Brain (organoid and tissue), 16 donors: ENCODE measurements at places on chromosomes 1 and 21.

DNA sequence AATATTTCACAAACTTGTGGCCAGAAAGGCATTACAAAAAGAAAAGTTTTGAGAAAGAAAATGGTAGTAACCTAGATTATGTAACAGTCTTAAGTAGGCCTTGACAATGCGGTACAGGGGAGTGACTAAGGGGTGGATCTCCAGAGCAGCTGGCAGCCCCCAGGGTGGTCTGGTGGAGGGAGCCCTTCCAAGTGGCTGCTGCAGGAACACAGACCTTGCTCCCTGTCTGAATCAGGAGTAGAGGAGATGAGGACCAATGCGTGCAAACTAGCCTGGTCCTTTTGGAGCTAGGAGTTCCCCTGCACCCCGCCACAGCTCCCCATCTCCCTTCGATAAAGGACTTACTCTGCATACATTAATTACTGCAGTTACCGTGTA, 189.0 kb downstream of the NFIA start:
- DNase-seq = no peak

- DNase-seq = no peak
Observed at GRCh38 chr1:178172939-178173338, 79.0 kb downstream of the RASAL2 start.

DNA sequence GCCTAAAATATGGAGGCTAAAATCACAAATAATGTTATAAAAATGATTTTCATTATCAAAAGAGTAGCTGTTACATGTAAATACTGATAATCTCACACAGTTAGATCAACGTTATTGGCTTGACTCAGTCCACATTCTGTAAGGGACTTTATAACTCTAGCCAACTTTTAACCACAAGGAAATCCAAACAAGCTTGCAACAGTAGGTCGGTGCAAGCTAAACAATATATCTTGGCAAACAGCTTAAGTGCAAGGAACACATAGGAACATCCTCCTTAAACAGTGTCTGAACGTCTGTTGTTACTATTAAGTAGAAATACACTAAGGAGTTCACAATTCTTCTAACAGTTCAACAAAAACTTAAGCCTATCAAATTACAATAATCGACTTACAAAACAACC, 126.7 kb downstream of the EIF4G3 start:
- no peak for DNase-seq

DNA sequence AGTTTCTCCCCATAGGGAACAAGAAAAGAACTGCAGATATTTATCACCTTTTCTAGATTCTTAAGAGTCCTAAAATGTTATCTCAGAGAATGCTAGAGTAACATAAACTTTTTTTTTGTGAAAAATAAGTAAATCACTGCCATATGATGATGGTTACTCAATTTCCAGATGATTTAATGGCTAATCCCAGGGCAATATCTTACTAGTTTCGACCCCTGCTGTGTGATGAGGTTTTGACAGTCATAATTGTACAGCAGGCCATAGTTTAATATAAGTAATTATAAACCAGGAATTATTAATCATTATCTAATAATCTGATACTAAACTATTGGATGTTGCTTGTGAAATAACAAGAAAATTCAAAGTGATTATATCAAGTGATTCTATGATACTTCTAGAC, 210.6 kb downstream of the HLX start:
- no peak for DNase-seq

DNA sequence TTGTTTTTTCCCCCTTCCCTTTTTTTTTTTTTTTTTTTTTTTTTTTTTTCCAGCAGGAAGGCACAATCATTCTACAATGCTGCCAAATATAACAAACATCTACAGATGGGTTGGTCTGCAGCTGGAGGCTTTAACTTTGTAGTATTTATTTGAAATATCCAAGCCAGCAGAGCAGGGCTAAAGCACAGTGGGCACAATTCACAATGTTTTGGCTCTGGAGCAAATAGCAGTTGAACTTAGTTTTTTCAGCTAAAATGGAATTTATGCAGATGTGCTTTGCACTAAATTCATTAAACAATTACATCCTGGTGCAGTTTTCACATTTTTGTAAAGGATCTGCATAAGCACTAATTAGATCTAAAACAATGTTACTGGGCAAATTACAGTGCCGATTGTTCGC, 39.8 kb upstream of the ZBTB18 start:
- DNase-seq = peak; percentile 35

GRCh38 chr1:38436749-38437148, 390.2 kb upstream of the POU3F1 start:
- no peak for DNase-seq

DNA sequence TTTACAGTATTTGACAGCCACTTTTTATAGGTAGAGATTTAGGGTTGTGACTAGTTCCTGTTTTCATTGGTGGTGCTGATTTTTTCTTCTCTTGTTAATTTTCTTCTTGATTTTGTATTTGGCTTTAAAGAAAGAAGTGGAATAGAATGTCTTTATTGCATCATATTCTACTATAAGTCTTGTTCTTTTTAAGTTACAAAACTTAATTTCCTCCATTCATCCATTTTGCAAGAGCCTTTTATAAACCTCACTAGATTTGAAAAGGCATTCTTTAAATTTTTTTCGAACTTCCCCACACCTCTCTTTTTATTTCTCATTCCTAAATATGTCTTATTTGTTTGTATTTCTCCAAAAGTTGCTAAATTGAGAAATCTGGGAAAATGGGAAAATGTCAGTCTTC, 1368.6 kb upstream of the ADGRL4 start:
- no peak for DNase-seq

DNA sequence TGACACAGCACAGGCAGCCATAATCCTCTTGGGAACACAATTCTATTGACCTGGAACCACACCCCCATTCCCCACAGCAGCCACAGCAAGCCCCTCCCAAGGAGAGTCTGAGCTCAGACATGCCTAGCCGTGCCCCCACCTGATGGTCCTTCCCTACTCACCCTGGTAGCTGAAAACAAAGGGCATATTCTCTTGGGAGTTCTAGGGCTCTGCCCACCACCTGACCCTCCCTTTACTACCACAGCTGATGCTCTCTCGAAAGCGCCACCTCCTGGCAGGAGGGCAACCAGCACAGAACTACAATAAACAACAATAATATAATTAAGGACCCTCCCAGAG, 184.8 kb upstream of the COA6 start:
- DNase-seq = no peak

DNA sequence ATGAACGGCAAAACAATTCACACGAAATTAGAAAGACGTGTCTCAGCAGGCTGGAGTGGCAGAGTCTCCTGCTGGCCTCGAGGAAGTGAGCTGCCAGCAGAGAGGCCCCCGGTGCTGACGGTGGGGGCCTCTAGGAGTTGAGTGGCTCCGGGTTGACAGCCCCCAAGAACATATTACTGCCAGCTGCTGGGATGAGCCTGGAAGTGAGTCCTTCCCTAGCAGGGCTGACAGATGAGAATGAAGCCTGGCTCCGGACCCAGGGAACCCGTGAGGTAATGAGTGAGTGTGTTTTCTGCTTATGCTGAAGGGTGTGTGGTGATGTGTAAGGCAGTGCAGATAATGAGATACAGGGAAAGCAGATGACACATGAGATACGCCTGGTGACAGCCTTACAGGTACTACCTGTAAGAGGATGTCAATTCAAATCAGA, 23.5 kb upstream of the LRRC47 start:
- DNase-seq = no peak

- DNase-seq = no peak
Observed at GRCh38 chr1:103941086-103941485, 191.4 kb downstream of the AMY1C start.

- peak; percentile 47 for DNase-seq
Observed at GRCh38 chr1:81577004-81577697, 223.6 kb upstream of the ADGRL2 start.

GRCh38 chr1:3469104-3469848, 14.8 kb downstream of the ARHGEF16 start:
- no peak for DNase-seq

- no peak for DNase-seq
Observed at GRCh38 chr1:208265525-208265924, 21.3 kb upstream of the PLXNA2 start.

DNA sequence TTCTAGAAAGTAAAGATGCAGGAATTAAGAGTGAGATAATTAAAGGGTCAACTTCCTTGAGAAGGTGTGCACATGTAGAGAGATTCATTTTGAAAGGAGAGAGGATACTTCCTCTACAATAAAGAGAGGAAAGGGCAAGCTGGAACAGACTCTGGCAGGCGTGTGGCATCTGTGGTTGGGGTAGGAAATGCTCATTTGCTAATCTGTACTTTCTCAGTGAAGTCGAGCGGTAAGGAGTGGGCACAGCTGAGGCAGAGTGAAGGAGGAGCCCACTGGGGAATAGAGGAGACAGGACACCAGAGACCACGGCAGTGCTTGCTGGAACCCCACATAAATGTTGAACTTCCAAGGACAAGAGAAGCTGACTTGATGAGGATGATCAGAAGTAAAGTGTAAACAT, 49.1 kb downstream of the PCSK9 start:
- no peak for DNase-seq

DNA sequence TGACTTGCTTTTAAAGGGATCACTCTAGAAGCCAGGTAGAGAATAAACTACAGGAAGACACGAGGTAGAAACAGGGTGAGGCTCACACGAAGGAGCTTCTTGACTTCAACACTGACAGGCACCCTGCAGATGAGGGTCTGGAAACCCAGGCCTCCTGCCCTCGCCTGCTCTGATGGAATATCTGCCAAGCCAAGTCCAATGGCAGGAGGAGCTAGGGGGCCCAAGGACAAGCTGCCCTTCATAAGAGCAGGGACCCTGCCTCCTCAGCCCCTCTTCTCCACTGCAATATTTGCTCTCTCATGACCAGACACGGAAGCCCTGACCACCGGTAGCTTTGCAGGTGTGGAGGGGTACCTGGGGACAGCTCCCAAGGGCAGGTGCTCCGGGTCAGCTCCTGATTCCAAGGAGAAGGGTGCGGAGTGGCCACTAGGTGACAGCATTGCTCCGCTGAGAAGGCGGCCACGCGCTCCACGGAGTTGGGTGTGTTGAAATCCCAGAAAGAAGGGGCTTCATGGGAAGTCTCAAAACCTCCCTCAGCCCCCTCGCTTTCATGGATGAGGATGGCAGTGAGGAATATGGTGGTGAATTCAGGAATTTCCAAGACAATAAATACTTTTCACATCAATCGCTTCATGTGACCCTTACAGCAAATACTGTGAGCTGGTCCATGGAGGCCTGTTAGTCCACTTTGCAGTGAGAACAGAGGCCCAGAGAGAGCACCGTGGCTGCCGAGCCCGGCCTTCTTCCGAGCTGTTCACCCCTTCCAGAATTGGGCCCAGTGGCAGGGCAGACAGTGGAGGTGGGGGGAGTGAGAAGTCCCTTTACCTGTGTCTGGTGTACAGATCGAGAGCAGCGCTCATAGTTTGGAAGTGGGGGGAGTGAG, 33.2 kb upstream of the PAX7 start:
- DNase-seq = peak; percentile 53

DNA sequence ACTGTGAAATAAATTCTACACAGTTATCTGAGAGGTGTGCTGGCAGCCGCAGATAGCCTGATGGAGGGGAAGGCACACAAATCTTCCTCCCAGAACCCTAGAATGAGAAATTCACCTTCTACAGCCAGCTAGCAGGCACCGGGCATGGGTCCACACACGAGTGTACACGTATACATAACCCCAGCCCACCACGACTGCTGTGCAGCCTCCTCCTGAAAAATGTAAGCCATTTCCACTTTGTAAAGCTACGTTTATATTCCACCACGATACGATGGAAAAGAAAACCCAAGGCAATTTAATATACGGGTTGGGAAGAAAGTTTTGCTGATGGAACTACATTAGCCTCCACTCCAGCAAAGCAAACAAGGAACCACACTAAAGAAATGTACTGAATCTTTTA, 1.8 kb downstream of the BTG3 start:
- DNase-seq = peak; percentile 38

GRCh38 chr1:1598720-1599029, 1.3 kb downstream of the FNDC10 start:
- no peak for DNase-seq

- no peak for DNase-seq
Observed at GRCh38 chr1:34825455-34826091, 32.8 kb downstream of the GJA4 start.

- peak; percentile 87 for DNase-seq
Observed at GRCh38 chr1:7942214-7942921, 1.7 kb upstream of the TNFRSF9 start.

DNA sequence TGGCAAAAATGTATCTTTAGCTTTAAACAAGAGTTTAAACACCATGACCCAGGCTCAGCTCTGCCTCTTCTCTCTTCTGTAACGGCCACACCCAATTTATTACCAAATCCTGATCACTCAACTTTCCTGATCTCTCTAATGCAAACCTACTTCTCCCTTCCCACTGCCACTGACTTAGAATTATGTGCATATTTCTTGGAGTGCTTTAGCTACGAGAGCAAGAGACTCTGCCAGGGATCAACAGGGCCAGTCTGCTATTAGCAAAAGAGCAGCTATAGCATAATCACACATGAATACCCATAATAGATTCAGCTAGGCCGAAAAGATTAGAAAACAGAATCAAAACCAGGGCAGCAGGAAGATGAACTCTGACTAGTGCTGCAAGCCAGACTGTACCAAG, 215.5 kb downstream of the MRPL39 start:
- no peak for DNase-seq

- DNase-seq = no peak
Observed at GRCh38 chr21:25296252-25296651, 311.0 kb downstream of the MRPL39 start.

DNA sequence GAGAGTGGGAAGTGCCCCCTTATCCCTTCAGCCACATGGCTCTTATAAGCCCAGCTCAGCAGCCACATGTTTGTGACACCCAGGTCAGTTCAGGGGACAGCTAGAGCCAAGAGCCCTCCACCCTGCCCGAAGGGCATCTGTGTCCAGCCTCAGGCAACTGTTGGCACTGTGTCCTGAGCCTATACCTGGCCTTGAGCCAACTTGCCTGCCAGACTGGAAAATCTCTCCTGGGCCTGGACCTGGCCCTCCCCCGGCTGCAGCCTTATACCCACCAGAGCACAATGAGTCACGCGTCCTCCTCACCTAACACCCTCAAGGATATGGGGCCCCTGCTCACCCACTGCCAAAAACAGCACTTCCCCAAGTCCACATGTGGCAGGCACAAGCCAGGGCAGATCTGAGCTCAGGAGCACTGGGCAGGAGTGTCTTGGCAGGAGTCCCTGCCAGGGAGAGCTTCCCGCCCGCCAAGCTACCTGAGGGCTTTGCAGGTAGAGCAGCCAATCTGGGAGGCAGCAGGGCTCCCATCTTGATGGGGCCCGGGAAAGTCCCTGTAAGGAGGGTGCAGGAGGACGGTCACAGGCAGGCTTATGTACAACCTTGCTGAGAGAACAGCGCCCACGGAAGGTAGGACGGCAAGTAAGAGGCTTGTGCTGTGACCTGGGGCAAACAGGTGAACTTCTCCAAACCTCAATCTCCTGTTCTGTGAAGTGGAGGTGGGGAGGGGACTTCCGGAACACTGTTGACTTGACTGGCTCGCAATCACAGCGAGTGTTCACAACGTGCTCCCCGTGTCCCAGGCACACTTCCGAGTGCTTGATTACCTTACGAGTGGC, 19.8 kb upstream of the HSPG2 start:
- no peak for DNase-seq
